Activated naive CD8-positive, alpha-beta T cell treated with anti-CD3 and anti-CD28 coated beads, Interleukin-2, amount 10 ng/mL, durations not matched to agents 7 days and 5 days (primary cell): ENCODE measurements at places on chromosomes 2 and 18. TPM values are rescaled to one million over a fixed set of nuclear protein-coding genes. Genes with fewer than 3 reads are reported as not detected.

The GCG gene
- total RNA-seq: not detected

The C2orf69 gene
- total RNA-seq: 15.7 TPM

DNA sequence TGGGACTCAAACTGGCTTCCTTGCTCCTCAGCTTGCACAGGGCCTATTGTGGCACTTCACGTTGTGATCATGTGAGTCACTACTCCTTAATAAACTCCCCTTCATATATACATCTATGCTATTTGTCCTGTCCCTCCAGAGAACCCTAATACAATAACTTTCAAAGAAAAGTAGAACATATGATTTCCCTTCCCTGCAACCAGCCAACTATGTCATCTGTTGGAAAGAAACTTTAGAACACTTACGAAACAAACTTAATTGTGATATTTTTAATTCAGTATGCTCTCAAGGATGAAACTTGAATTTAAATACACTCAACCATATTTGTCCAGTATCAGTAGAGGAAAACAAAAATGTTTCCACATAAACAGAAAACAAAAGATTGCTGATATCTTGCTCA, 84.4 kb downstream of the DYM start:
- no peaks in the 10 kb centered on the region for H3K27me3 ChIP-seq
- no peaks in the 10 kb centered on the region for H3K4me1 ChIP-seq

DNA sequence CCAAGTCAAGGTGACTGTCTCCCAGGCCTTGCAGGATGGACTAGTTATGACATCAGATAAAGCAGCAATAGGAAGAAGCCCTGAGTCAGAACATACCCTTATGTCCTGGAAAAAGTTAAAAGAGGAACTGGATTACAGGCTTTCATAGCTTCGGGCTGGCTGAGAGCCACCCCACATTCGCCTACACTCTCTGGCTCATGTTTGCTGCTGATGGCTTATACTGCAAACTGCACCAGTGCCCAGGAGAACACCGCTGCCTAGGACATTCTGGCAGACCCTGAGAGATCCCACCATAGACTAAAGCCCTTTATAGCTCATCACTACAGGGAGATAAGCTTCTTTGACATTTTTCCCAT, 20.3 kb downstream of the SLC8A1 start:
- no peak overlapping the region for H3K4me3 ChIP-seq
- H3K27me3 ChIP-seq: no peaks in the 10 kb centered on the region
- no peak for DNase-seq
- H3K4me1 ChIP-seq: no peaks in the 10 kb centered on the region

DNA sequence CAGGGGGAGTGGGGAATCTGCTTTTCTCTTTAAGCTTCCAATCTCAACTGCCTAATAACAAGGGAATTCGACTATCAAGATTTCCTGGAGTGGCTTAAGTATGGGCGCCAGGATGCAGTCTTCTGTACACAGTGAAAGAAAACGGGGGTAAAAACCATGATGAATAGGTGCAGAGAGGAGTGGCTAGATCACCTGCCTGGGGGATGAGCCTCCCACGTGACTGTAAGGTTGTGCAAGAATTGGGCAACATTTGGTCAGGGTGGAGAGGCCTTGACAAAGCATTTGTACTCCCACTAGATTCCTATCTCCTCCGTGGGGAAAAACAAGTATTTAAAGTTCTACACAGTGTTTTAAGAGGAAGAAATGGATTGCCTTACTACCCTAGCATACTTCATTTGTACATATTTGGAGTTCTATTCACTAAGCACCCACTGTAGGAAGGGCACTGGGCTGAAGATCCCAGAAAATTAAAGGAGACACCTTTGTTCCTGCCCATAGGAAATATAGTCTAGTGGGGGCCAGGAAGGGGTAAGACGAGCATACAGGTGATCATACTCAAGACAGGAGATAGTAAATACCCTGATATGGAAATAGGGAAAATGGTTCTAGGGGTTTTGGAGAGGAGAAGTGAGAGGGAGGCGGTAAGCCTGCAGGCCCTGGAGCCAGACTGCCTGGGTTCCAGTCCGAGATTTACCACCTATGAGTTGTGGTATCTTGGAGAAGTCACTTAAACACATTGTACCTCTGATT, 29.2 kb downstream of the EPAS1 start:
- no peak overlapping the region for H3K4me3 ChIP-seq
- DNase-seq: no peak
- peaks cover 2% of the 10 kb centered on the region for H3K36me3 ChIP-seq
- no peak overlapping the region for H3K27ac ChIP-seq
- H3K27me3 ChIP-seq: peaks cover 23% of the 10 kb centered on the region

DNA sequence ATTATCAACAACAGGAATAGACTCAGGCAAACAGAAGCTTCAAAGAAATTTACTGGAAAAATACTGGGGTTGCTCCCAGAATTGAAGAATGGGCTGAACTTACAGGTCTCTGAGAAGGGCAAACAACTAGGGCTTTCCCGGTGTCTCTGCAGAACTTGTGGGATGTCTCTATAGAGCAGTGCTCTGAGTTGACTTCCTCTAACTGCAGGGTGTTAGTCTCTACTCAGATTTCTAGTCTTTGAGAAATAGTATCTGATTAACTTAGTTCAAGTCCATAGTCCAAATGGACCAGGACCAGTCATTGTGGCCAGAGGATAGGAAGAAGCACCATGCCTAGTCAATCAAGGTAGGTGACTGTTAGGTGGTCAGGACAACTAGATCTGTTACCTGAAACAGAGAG, 45.8 kb downstream of the LIMS1 start:
- H3K36me3 ChIP-seq: peaks cover 2% of the 10 kb centered on the region
- H3K27me3 ChIP-seq: no peaks in the 10 kb centered on the region
- no peak overlapping the region for H3K27ac ChIP-seq
- DNase-seq: no peak
- no peak overlapping the region for H3K4me3 ChIP-seq
- H3K4me1 ChIP-seq: peaks cover 9% of the 10 kb centered on the region

DNA sequence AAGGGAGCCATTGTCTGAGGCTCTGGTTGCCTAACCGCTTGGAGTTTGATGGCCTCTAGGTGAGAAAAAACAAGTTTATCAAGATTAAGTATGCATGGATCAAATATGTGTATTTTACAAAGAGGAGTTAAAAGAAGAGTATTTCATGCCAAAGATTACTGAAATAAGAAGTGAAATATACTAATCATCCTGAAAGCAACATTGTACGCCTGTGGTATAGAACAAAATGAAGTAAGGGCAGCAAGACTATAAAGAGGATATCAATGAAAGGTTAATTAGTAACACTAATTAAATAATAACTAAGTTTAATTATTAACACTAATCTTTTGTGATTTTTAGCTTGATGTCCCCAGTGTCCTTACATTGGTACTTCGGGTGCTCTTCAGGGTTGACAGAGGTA, 276.7 kb downstream of the CALCRL start:
- peaks cover 2% of the 10 kb centered on the region for H3K27me3 ChIP-seq
- no peaks in the 10 kb centered on the region for H3K36me3 ChIP-seq
- H3K4me3 ChIP-seq: no peak overlapping the region

The CHST9 gene
- total RNA-seq: not detected

GRCh38 chr2:101986376-101986775, 5.4 kb upstream of the IL1R2 start:
- H3K27me3 ChIP-seq: peaks cover 41% of the 10 kb centered on the region
- peak overlapping the region; percentile 8 for H3K27ac ChIP-seq
- H3K4me3 ChIP-seq: no peak overlapping the region
- H3K36me3 ChIP-seq: no peaks in the 10 kb centered on the region
- peaks cover 28% of the 10 kb centered on the region for H3K4me1 ChIP-seq

The PTH2R gene
- total RNA-seq: 0.11 TPM

- H3K4me3 ChIP-seq: no peak overlapping the region
- peaks cover 13% of the 10 kb centered on the region for H3K27me3 ChIP-seq
- no peaks in the 10 kb centered on the region for H3K4me1 ChIP-seq
- DNase-seq: peak; percentile 24
Observed at GRCh38 chr2:94875064-94875819, 4.0 kb downstream of the TEKT4 start.

The TGFA gene
- total RNA-seq: 0.86 TPM

DNA sequence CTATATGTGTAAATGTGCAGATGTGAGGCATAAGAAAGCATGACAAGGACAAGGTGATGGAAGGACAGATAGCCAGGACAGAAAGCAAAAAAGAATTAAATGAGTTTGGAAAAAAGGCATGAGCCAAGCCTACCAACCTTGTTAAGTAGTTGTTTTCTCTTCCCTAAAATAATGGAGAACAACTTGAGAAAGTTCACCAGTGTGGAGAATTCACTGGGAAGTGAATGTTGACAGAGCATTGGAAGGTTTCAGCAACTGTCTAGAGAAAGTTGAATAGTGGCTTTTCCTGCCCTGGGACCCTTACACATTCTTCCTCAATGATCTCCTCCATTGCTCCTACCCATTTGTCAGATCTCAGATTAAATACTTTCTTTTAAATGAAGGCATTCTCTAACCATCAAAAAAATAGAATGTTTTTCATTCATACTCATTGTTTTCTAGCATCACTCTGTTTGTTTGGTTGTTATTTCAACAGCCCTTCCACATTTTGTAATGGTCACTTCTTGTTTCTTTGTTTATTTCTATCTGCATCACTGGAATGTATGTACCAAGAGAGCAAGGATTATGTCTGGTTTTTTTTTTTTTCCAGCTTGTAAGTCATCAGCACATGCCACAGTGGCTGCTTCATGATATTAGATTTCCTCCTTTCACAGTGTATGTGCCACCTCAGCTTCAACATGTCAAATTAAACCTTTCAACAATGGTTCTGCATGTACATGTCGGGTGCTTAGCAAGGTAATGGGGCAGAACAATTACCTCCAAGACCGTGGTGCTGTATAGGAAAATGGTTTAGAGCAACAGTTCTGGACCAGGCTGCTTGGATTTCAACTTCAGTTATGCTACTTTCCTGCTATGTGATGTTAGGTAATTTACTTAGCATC, 586.0 kb upstream of the VRK2 start:
- H3K4me3 ChIP-seq: no peak overlapping the region
- H3K27ac ChIP-seq: no peak overlapping the region
- no peak for DNase-seq
- no peaks in the 10 kb centered on the region for H3K36me3 ChIP-seq

DNA sequence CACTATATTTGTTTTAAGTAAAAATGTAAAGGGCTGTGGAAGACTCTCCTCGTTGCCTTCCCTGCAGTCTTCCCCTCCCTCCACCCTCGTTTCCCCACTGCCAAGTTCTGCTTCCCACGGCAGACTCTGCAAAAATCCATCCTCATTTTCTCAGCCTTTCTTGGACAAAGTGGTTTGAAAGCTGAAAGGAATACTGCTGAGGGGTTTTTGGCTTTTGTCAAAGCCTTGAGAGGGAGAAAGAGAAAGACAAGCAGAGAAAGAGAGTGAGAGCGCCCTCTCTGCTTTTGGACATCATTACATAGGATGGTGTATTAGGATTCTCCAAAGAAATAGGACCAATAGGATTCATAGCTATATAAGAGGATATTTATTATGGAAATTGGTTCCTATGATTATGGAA, 455.9 kb upstream of the SOX11 start:
- H3K4me3 ChIP-seq: no peak overlapping the region
- H3K4me1 ChIP-seq: no peaks in the 10 kb centered on the region
- no peak for DNase-seq
- H3K27me3 ChIP-seq: no peaks in the 10 kb centered on the region

The C1D gene
- 18.4 TPM for total RNA-seq

The EFR3B gene
- total RNA-seq: 0.11 TPM

DNA sequence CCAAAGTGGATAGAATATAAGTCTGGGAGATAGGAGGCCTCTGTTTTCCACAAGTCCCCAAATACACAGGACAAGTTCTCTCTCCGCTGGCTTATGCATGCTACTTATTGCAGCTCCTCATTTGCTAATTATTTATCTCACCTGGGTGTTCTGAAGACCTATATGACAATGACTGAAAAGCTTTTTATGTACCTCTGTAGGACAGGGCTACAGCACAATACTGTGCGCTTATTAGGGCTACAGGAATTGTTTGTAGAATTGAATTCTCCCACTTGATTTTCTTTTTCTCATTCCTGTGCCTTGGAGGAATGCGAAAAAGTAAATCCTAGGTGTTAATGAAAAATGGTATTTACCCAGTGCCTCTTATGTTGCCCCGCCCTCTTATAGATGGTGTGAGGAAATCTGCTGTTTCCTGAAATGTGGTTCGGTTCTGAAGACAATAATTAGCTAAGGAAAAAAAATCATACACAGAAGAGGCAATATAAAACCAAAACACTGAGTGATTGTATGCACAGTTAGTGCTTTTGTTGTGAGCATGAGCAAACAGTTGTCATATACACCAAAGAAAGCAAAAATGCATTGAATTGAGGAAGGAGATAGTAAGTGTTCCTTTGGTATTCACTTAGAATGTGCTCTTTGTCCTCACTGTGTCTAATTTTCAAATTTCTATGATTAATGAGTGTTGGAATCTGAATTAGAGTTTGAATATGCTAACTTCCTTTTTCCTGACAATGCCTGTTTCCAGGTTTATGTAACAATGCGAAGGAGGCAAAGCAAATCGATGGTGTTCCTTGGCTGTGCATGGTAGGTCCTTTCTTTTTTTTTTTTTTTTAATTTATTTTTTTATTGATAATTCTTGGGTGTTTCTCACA, 78.7 kb upstream of the PNPT1 start:
- no peak for DNase-seq
- H3K27ac ChIP-seq: no peak overlapping the region
- H3K27me3 ChIP-seq: peaks cover 5% of the 10 kb centered on the region
- H3K4me1 ChIP-seq: no peaks in the 10 kb centered on the region
- H3K4me3 ChIP-seq: no peak overlapping the region
- H3K36me3 ChIP-seq: no peaks in the 10 kb centered on the region

DNA sequence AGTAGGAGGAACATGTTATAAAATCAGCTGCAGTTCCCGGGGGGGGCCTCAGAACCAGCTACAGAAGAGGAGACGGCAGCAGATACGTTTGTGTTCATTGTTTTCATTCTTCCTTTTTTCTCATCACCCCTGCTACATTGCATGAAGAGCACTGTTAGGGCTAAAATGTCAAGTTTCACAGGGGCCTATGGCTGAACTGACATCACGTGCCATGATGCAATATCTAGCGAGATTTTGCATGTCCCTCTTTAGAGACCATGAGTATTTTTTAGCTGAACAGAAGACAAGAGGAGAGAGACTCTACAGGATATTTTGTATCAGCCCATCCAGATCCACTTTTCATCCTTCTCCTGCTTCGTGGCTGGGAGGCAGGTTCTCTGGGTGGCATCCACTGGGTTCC, 97.6 kb downstream of the MRPS9 start:
- no peak for DNase-seq
- H3K27ac ChIP-seq: no peak overlapping the region
- no peaks in the 10 kb centered on the region for H3K4me1 ChIP-seq
- peaks cover 25% of the 10 kb centered on the region for H3K27me3 ChIP-seq
- no peak overlapping the region for H3K4me3 ChIP-seq
